Activated naive CD4-positive, alpha-beta T cell treated with anti-CD3 and anti-CD28 coated beads, Interleukin-2, amount 10 ng/mL, durations not matched to agents 7 days and 5 days (primary cell): ENCODE measurements at places on chromosomes 12 and 14.
A peak's percentile ranks its signal among the peaks of the same experiment; 100 is the strongest.

DNA sequence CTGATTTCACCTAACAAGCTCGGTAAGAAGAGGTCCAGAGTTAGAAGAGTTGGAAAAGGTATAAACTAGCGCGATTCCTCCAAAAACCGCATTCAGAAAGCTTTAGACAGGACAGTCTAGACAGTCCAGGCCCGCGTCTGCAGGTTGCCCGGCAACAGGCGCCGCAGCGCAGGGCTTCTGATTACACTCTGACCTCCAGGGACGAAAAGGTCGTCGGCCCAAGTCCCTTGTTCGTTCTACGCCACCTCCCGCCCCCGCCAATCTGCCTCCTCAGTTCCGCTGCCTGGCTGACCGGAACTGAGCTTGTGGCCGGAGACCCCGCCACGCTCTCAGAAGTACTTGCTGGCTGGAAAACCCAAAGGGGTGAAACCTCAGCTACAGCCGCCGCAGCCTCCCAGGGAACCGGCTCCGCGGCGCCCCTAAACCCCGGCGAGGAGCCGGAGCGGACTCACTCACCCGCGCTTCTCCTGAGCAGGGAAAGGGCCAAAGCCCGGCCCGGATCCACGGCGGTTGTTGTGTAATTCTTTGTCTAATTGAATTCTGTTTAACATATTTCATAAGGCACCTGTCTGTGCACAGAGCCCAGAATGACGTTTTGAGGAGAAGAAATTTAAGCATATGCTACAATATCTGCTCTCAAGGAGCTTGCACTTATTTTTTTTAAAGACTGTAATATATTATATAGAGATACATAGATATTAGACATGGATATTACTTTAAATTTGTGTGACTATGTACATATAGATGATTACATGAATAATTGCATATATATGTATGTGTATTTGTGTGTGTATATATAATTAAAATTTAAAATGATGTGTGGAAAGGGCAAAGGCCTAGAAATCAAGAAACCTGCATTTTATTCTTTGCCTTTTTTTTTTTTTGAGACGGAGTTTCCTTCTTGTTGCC is at the start of gene CAPS2:
Gene CAPS2 (minus strand): TSS at position 407 of the 909 bp plus-strand sequence. CDS start 3,826 bp downstream, outside the sequence.
- peak within 1 kb of the TSS; percentile 75 for H3K4me3 ChIP-seq
- H3K27ac ChIP-seq = no peak within 1 kb of the TSS
- H3K36me3 ChIP-seq = no peaks in the 10 kb centered on the region
- H3K27me3 ChIP-seq = peaks cover 50% of the 10 kb centered on the region

GRCh38 chr12:76781321-76781720 is 17.4 kb downstream of the ZDHHC17 start:
- no peaks in the 10 kb centered on the region for H3K27me3 ChIP-seq
- H3K27ac ChIP-seq = no peak overlapping the region
- peaks cover 29% of the 10 kb centered on the region for H3K36me3 ChIP-seq

DNA sequence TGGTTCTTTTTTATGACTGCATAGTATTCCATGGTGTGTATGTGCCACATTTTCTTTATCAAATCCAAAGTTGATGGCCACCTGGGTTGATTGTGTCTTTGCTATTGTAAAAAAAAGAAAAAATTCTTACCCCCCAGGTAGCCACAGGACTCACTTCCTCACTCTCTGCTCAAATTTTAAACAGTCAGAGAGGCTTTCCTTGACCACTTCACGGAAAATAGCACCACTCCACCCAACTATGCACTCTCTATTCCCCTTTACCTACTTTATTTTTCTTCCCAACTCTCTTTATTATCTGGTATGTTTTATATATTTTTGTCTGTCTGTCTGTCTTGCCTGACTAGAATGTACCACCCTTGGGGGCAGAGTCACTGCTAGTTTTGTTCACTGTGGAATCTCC is 205.3 kb downstream of the BTG1 start:
- DNase-seq = no peak
- no peaks in the 10 kb centered on the region for H3K36me3 ChIP-seq
- H3K4me3 ChIP-seq = no peak overlapping the region
- H3K4me1 ChIP-seq = no peaks in the 10 kb centered on the region
- H3K27me3 ChIP-seq = no peaks in the 10 kb centered on the region
- H3K27ac ChIP-seq = no peak overlapping the region

DNA sequence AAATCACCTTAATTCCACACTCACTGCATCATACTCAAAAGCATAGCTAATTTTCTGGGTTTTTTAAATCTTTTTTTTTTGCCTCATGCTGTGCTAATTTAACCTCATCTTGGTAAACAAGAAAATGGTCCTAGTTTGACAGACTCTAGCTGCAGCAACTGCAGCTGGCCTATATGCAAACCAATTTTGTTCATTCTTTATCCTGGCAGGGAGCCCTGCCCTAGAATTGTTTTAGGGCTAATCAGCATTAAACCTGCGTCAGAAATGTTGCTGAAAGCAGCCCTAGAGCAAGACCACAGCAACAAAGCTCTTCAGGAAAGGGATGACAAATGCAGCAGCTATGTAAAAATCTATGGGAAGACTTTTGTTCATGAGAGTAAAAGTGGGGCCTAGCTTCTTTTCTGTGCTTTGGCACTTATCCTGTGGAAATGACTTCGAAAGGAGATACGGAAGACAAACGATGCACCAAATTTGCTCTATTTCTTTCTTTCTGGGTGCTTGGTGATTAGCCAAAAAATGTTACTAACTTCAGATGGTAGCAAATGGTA is 72.2 kb downstream of the DENND5B start:
- peaks cover 3% of the 10 kb centered on the region for H3K27me3 ChIP-seq
- no peak for DNase-seq
- H3K4me1 ChIP-seq = no peaks in the 10 kb centered on the region
- H3K36me3 ChIP-seq = no peaks in the 10 kb centered on the region

DNA sequence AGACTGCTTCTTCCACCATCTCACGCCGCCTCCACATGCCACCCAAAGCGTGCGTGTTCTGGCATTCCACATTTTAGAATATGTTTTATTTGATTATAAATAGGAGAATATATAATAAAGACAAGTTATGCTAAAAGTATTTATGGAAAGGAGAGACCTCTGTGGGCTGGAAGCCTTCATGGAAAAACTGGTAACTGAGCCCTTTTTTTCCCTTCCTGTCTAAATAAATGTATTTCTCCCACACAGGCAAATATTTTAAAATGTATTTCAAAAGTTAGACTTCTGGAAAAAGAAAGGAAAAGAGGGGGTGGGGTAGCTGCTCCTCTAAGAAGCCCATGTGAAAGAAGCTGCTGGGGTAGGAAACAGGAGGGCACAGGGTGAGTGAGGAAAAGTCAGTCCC is 16.1 kb upstream of the NR4A1 start:
- H3K4me1 ChIP-seq = peaks cover 48% of the 10 kb centered on the region
- no peak overlapping the region for H3K4me3 ChIP-seq
- no peak for DNase-seq
- H3K27me3 ChIP-seq = peaks cover 74% of the 10 kb centered on the region

- no peaks in the 10 kb centered on the region for H3K27me3 ChIP-seq
- no peaks in the 10 kb centered on the region for H3K4me1 ChIP-seq
- H3K27ac ChIP-seq = no peak overlapping the region
- no peak overlapping the region for H3K4me3 ChIP-seq
Observed at GRCh38 chr14:73173092-73173735, 36.9 kb downstream of the PSEN1 start.

DNA sequence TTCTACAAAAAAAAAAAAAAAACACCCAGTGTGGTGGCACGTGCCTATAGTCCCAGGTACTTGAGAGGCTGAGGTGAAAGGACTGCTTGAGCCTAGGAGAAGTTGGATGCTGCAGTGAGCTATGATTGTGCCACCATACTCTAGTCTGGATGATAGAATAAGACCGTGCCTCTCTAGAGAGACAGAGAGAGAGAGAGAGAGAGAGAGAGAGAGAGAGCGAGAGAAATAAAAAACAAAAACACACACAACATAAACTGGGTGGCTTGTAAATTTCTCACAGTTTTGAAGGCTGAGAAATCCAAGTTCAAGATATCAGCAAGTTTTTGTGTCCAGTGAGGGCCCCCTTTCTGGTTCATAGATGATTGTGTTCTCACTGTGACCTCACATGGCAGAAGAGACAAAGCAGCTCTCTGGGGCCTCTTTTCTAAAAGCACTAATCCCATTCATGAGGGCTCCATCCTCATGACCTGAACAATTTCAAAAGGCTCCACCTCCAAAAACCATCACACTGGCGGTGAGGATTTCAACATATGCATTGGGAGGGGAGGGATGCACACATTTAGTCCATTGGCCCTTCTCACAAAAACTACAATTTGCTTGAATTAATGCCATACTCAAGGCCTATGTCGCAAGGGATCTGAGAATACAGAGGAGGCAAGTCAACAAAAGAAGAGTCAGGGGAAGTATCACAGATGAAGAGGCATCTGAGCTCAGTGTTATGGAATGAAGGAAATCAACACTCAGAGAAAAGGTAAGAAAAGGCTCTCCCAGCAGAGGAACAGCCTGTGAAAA is 94.9 kb downstream of the PPM1H start:
- H3K4me3 ChIP-seq = no peak overlapping the region
- H3K27ac ChIP-seq = no peak overlapping the region
- H3K36me3 ChIP-seq = no peaks in the 10 kb centered on the region
- peaks cover 11% of the 10 kb centered on the region for H3K27me3 ChIP-seq

- no peak overlapping the region for H3K27ac ChIP-seq
- no peaks in the 10 kb centered on the region for H3K36me3 ChIP-seq
- H3K4me3 ChIP-seq = no peak overlapping the region
- no peaks in the 10 kb centered on the region for H3K27me3 ChIP-seq
- H3K4me1 ChIP-seq = peaks cover 3% of the 10 kb centered on the region
- no peak for DNase-seq
Observed at GRCh38 chr12:73445658-73446324, 1091.8 kb upstream of the ATXN7L3B start.

DNA sequence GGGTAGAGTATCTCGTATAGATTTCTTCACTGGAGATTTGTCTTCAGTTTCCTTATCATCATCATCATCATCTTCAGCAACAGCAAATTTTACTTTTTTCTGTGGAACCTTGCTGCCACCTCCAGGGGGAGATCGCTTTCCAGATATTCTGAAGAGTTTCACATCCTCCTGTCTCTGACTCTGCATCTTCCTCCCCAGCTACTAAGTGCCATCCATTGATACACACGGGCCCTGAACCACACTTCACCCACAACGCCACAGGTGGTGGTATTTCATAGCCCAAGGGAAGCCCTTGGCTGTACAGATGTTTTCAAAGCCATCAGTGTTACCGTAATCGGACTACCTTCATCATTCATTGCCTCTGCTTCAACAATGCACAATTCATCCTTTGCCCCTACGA is 82.2 kb downstream of the PPP2R5C start:
- peaks cover 50% of the 10 kb centered on the region for H3K36me3 ChIP-seq
- H3K27ac ChIP-seq = peak overlapping the region; percentile 75
- H3K4me3 ChIP-seq = no peak overlapping the region
- H3K27me3 ChIP-seq = no peaks in the 10 kb centered on the region

DNA sequence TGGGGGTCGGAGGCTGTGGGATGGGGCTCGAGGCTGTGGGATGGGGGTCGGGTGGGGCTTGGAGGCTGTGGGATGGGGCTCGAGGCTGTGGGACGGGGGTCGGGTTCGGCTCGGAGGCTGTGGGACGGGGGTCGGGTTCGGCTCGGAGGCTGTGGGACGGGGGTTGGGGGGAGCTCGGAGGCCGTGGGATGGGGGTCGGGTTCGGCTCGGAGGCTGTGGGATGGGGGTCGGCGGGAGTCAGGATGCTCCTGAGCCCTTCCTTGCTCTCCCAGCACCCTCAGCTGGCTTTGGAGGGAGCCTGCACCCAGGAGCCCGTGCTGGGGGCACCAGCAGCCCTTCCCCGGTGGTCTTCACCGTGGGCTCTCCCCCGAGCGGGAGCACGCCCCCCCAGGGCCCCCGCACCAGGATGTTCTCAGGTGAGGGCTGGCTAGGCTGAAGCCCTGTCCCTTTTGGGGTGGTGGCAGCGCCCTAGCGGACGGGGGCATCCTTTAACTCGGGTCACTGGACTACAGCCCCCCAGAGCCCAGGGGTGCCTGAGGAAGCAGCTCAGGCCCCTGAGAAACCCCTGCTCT is 11.9 kb upstream of the PUS1 start:
- H3K27me3 ChIP-seq = no peaks in the 10 kb centered on the region
- no peaks in the 10 kb centered on the region for H3K4me1 ChIP-seq
- no peak overlapping the region for H3K27ac ChIP-seq
- H3K36me3 ChIP-seq = peaks cover 7% of the 10 kb centered on the region

GRCh38 chr14:76322594-76323220 is 53.2 kb upstream of the ESRRB start:
- no peak overlapping the region for H3K4me3 ChIP-seq
- no peak overlapping the region for H3K27ac ChIP-seq
- H3K36me3 ChIP-seq = no peaks in the 10 kb centered on the region

- H3K36me3 ChIP-seq = no peaks in the 10 kb centered on the region
- H3K27me3 ChIP-seq = no peaks in the 10 kb centered on the region
- H3K4me1 ChIP-seq = no peaks in the 10 kb centered on the region
- DNase-seq = no peak
Observed at GRCh38 chr12:80352474-80352873, 91.6 kb upstream of the PTPRQ start.

- no peak overlapping the region for H3K27ac ChIP-seq
- no peaks in the 10 kb centered on the region for H3K4me1 ChIP-seq
- no peak for DNase-seq
- no peak overlapping the region for H3K4me3 ChIP-seq
- H3K27me3 ChIP-seq = peaks cover 3% of the 10 kb centered on the region
Observed at GRCh38 chr12:27198036-27198435, 46.0 kb upstream of the STK38L start.

DNA sequence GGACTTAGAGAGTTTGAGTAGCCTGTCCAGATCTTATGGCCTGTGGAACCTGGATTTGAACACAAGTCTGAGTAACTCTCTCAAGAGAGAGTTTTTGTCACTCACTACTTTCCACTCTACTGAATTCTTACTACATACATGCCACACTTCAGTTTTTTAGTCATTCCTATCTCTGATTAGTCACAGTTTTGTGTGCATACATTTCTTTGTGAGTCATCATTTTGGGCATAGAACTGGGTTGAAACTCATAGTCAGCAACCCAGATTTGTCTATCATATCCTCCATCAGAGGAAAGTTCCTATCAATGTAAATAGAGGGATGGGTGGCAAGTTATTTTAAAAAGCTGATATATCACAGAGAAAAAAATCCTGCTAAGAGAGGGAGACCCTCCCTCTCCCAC is 42.9 kb downstream of the FLRT2 start:
- no peaks in the 10 kb centered on the region for H3K4me1 ChIP-seq
- no peaks in the 10 kb centered on the region for H3K27me3 ChIP-seq
- H3K27ac ChIP-seq = no peak overlapping the region
- no peaks in the 10 kb centered on the region for H3K36me3 ChIP-seq
- no peak overlapping the region for H3K4me3 ChIP-seq
